ENCODE measurements at places on chromosomes 3 and 15.

DNA sequence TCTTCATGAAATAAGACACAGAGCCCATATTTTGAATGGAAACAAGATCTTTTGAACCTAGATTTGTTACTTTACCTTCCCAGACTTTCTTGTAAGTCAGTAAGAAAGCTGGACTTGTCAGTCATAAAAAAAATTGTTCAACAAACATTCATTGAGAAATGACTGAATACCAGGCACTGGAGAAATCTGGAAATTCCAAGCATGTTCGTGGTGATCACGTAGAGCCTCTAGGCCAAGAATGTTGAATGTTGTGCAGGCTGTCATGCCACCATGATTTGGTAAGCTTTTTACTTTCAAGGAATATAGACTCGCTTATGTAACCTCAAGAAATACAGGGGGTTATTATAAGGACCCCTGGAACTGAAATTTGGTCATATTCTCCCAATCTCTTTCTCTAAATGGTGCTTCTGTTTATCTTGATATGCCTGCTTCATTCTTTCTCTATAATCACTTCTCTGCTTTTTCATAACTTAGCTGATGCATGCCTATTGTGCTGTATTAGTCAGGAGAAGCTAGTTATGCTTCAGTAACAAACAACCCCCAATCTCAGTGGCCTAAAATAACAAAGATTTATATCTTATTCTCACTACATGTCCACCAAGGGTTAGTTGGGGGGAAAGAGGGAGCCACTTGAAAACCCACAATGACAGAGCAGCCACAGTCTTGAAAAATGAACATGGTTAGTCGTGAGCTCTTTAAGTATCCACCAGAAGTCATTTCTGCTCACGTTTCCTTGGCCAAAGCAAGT lies 3.4 kb upstream of the TPM1 start:
- no peak for DNase-seq

DNA sequence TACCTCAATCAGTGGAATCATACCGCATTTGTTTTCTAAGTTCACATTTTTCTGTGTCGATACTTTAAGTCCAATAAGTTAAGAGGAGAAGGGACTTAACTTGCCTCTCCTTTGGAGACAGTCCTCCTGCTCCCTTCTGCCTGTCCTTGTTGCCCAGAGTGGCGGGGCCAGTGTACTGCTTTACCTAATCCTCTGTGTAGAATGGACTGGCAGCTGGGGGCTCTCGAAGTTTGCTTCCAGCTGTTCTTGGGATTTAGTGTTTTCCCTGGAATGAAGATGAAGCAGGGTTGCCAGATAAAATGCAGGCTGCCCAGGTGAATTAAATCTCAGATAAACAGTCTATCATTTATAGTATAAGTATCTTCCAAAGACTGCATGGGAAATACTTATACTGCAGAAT lies 287.6 kb upstream of the C2CD4B start:
- DNase-seq: no peak

DNA sequence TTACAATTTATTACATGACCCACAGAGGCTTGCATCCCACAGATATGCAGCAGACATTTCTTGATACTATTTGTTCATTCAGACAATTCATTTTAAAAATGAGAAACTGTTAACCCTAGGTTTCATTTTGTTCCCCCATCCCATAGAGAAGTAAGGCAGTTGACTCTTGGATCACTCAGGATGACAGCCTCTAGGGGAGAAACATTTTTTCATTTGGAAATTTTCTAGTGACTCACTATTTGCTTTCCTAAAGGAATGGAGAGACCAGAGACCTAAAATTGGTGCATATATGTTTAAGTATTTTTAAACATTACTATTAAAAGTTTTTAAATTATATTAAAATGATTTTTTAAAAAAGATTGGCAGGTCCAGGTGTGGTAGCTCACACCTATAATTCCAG lies 19.5 kb upstream of the PHC3 start:
- DNase-seq: no peak

- no peak for DNase-seq
Measured at GRCh38 chr3:79032686-79033318, 735.0 kb downstream of the ROBO1 start.

DNA sequence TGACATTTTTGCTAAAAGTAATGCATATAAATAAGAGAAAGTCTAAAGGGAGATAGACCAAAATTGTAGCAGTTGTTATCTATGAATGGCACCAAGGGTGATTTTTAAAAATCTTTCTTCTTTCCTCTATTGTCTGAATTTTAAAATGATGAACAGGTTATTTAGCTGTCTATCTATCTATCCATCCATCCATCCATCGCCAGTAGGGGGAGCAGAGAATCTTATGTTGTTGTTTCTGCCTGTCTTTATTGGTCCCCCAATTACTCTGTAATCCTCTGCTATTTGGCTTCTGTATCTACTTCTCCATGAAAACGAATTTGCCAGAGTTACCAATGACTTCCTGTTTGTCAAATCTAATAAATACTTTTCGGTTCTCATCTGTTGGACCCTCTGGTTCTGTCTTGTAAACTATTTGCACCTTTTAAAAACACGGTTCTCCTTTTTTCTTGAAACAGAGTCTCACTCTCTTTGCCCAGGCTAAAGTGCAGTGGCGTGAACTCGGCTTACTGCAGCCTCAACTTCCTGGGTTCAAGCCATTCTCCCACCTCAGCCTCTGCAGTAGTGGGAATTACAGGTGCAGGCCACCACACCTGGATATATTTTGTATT lies 86.0 kb downstream of the ECT2 start:
- DNase-seq: no peak

- DNase-seq: no peak
Measured at GRCh38 chr3:123769356-123769743, 114.8 kb downstream of the MYLK start.

DNA sequence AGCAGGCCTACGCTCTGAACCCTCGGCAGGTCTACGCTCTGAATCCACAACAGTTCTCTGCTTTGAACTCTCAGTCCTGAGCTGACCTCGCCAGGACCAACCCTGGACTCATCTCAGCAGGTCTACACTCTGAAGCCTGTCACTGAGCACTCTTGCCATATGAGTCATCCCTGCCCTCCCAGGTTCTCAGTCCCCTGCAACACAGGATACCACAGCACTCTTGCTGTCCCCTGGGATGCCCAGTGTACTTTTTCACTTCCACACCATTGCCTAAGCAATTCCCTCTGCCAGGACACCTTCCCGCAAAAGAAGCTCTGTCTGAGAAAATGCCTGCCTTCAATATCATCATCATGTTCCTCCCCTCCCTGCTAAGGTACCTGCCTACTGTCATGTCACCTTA lies 42.0 kb downstream of the NUP210 start:
- no peak for DNase-seq

DNA sequence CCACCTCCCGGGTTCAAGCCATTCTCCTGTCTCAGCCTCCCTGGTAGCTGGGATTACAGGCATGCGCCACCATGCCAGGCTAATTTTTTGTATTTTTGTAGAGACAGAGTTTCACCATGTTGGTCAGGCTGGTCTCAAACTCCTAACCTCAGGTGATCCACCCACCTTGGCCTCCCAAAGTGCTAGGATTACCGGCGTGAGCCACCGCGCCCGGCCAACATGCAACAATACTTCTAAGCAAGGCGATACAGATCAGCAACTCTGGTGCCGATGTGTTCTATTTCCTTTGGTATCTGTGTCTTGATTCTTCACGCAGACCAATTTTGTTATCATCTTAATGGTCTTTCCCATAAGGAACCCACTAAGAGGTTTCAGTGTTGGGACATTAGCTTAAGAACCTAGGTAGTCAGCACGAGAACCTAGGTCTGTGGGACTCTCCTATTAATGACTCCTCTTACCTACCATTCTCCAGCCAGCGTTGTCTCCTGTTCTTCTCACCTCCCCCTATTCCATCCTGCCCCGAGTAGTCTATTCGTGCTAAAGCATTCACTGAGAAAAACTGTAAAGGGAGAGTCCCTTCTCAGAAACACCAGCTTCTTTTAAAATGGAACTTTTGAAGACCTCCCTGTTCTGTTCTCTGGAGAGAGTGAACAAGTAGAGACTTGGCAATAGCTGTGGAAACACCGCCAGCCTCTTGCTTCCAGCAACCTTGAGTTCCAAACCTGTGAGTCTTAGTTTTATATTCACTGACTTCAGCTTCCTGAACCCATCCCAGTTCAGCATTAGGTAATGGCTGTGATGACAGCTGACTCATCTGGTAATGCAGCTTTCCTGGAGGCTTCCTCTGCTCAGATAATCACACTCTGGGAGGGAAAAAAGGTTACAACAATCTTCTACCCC lies 61.2 kb downstream of the TSC22D2 start:
- DNase-seq: no peak

- no peak for DNase-seq
Measured at GRCh38 chr3:71447803-71448202, 135.7 kb downstream of the FOXP1 start.

DNA sequence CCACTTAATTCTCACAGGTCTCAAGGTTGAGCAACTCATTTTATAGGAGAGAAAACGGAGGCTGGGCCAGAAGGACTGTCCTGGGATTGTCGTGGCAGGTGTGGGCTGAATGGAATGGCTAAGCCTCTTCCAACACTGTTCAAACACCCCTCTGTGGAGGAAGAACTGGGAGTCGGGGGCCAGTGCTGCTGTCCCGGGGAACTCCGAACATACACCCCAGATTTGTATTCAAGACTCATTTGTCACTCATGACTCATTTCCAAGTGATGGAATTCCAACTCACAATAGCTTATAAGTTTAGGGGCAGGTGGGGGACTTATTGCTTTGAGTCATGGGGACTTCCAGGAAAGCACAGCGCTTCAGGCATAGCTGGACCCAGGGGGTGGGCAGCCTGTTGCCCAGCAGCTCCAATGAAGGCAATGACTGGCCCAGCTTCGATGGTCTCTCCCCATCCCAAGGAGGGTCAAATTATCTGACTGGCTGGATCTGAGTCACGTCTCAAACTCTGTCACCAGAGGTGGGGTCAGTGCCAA lies 72.5 kb downstream of the TM2D3 start:
- DNase-seq: no peak

DNA sequence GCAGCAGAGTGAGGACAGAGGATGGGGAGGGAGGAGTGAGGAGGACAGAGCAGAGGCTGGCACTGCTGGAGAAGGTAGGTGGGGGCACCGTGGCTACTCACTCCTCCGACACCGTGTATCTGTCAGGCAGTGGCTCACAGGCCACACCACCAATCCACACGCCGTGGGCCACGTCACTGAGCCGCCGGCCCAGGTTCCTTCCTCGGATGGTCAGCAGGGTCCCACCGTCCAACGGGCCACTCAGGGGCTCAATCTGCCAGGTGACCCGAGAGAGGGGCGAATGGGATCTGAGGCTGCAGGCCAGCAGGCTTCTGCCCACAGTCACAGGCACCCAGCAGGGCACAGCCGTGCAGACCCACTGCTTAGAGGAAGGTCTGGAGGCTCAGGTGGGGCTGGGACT lies 30.5 kb downstream of the H1-8 start:
- no peak for DNase-seq

GRCh38 chr3:152658977-152659720 lies 175.8 kb upstream of the P2RY1 start:
- no peak for DNase-seq

GRCh38 chr15:74709011-74709410 lies 13.2 kb upstream of the EDC3 start:
- DNase-seq: no peak

GRCh38 chr3:40623567-40623966 lies 98.8 kb downstream of the ZNF621 start:
- DNase-seq: no peak

GRCh38 chr3:20101041-20101440 lies 60.8 kb downstream of the KAT2B start:
- DNase-seq: no peak

DNA sequence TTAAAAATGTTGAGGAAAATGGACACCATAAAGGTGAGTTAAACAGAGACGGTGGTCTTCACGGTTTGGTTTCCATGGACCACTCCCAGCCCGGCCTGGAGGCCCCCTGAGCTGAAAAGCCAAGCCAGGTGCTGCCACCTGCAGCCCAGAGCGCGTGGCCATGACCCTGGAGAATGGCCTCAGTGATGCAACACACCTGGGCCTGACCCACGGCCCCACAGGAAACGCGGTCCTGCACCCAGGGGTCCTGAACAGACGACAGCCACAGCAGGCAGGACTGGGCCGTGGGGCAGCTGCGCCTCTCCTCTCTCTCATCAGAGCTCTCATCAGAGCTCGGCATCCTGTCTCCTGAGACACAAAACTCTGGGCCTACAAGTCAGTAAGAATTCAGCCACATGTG lies 64.1 kb downstream of the NIPA2 start:
- no peak for DNase-seq

- no peak for DNase-seq
Measured at GRCh38 chr15:72276326-72276700, 4.0 kb upstream of the PARP6 start.

GRCh38 chr15:92670621-92671020 lies 15.0 kb upstream of the FAM174B start:
- DNase-seq: no peak

- DNase-seq: no peak
Measured at GRCh38 chr15:82763361-82764116, 42.3 kb downstream of the FSD2 start.

DNA sequence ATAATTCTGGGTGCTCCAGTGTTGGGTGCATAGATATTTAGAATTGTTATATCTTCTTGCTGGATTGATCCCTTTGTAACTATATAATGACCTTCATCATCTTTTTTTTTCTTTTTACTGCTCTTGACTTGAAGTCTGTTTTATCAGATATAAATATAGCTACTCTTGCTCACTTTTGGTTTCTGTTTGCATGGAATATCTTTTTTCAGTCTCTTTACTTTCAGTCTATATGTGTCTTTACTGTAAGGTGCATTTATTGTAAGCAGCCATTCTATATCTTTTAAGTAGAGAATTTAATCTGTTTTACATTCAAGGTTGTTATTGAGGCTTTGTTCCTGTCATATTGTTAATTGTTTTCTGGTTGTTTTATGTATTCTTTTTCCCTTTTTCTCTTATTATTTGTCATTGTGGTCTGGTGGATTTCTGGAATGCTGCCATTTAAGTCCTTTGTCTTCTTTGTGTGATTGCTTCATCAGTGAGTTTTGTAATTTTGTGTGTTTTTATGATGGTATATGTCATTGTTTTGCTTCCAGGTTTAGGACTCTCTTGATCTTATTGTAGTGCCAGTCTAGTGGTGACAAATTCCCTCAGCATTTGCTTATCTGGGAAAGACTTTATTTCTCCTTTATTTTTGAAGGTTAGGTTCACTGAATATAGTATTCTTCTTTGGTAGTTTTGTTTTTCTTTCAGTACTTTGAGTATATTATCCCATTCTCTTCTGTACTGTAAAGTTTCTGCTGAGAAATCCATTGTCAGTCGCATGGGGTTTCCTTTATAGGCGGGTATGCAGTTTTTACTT lies 8.3 kb upstream of the PRR23C start:
- no peak for DNase-seq

- no peak for DNase-seq
Measured at GRCh38 chr3:98326945-98327344, 26.7 kb upstream of the OR5K4 start.

DNA sequence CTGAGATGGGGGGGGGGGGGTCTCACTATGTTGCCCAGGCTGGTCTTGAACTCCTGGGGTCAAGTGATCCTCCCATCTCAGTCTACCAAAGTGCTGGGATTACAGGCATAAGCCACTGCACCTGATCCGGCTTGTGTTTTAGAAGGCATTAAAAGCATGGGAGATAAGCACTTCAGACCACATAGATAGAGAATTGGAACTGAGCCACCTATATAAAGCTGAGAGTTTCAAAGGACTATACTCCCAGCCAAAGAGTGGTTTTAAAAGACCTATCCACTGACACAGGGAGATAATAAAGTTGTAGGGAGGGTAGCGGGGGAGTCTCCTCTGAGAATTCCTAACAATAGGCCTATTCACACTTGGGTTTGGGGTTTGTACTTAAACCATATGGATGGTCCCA lies 34.8 kb downstream of the DENND4A start:
- DNase-seq: no peak

Data from activated T-cell treated with anti-CD3 and anti-CD28 coated beads for 1 hour (primary cell).